ENCODE measurements at places on chromosomes 12 and 14.

- DNase-seq, result no peak
Measured at GRCh38 chr12:13573698-13574321, 377.3 kb downstream of the EMP1 start.

DNA sequence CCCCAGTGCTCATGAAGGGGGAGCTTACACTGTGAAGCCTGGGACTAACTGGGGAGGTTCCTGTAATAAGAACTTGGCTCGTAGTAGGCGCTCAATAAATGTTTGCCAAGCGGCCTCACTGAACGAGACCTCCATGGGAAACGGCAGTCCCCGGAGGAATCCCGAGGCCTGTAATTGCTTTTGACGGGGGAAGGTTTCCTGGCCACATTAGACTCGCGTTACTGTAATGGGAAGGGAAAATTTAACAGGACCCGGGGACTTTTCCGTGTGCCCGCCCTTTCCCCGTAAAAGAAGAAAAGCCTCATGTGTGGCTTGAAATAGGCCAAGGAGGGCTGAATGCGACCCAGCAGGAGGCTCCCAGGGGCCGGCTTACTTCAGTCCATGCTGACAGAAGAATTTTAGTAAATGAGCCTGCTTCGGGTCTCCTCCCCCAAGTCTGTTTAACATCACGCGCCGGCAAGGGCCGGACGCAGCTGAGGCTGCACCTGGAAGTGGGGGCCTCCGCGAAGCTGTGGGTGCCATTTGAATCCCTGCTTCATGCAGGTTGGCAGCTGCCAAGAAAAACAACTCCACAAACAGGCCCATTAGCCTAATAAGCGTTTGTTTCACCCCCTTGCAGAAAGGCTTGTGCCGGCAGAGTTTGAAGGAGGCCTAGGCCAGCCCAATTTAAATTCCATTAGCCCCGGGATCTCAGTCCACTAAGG is 39.8 kb upstream of the PWP1 start:
- DNase-seq, result no peak

DNA sequence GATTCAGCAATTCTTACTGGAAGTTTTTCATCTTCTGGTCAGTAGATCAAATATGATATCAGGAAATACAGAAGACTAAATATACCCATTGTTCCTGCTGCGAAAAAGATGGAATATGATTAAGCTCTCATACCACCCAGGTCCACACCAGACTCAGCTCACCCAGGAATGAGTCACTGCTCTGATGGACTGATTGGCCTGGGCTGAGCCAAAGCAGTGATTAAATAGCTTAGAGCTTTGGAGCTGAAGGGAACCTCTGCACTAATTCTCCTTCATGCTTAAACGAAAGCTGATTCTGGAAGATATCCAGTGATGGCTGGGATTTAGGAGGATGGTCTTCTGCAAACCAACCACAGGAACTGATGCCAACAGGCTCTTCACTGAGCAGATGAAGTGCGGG is 62.0 kb upstream of the SYT1 start:
- no peak for DNase-seq

- no peak for DNase-seq
Measured at GRCh38 chr12:31813305-31813704, 84.5 kb upstream of the AMN1 start.

Data from activated CD4-positive, alpha-beta T cell treated with anti-CD3 and anti-CD28 coated beads, Interleukin-2, amount 50 U/mL, for 1 hour (primary cell).